ENCODE measurements at places on chromosomes 11 and 22.

DNA sequence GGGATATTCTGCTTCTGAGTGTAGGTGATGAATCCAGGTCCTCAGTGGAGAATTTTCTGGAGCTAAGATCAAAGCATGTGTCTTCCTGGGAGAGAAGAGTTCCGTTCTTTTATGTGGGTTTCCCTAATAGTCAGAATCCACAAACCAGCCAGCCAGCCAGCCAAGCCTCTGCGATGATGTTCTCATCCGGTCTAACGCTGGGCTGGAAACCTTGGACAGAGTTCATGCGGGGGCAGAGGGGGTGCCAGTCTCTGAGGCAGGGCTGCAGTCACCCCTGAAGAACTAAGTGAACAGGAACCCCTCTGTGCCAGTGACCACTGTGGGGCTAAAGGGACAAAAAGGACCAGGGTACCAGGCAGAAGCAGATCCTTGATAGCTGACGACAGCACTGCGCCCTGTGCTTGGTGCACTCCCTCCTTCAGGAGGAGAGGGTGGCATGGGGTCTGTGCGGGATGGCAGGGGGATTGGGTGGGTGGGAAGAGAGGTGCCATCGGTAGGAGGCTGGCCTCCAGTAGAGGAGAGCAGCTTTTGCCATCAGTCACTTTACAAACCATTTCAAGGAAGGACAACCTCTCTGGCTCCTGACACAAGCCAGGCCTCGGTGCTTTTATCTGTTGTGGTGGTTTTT is 27.1 kb downstream of the ADAMTS15 start:
- no peak for DNase-seq

GRCh38 chr11:13140028-13140870 is 131.1 kb downstream of the RASSF10 start:
- DNase-seq, result peak; percentile 49

DNA sequence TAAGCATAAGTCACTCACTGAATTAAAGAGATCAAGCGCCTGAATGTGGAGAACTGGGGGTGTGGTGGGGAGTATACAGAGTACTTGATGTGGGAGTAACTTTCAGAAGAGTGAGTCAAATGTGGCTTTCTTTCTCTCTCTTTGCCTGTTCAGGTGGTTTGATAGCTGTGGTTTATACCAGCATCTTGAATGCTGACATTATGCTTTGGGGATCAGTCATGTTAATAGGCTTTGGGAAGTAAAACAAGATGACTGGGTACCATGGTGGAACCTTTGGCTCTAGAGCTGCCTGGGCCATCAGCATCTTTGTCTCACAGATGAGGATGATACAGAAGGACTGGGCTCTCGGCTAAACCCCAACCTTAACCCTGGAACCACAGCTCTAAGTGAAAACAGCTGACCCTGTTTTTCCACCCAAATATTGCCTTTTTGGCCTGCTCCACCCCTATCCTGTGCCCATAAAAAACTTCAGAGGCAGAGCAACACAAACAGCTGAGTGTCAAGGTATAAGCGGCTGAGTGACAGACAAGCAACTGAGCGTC is 58.2 kb upstream of the GNAZ start:
- DNase-seq, result no peak

- DNase-seq, result no peak
These were observed 25.8 kb upstream of the MYOD1 start for GRCh38 chr11:17693531-17693930.

GRCh38 chr22:35742342-35743100 is 24.8 kb downstream of the APOL5 start:
- DNase-seq, result no peak

DNA sequence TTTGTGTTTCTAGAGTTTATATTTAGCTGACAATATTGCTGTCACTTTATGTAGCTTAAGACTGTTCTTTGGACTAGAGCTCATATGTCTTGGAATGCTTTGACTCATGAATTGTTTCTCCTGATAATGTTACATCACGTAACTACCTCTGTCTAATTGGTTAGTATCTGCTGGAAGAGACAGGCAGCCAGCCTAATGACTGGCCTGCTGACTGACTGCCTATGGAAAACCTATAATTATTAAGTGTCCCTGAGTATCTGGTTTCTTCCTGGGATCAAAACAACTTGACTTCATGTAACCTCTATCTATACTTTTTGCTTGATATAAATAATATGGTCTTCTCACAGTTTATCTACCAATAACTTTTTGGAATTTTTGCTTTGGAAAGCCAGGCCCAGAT is 9.4 kb downstream of the SOX6 start:
- no peak for DNase-seq

DNA sequence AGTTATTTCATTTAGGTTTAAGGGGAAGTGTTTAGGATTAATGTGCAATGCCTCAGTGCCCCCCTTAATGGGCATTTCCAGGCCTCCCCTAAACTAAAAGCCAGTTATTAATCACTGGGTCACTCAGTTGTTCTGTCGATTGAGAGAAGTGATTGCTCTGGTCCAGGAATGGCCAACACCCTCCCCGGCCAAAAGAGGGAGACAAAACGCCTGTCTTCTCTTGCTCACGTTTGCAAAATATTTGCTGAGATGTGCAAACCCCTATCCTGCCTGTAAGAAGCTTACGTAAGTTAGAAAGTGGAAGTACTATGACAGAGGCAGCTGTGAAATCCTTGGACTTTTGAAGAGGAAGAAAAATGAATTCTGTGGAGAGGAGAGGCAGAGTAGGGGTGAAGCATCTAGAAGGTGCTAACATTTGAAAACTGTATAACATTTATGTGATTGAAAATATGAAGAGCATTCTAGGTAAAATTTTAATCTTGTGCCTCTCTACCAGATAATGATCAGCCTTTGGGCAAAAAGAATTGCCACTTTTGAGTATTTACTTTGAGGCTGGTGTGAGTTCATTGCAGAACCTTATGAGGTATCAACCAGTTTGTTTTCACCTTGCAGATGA is 37.7 kb downstream of the NTM start:
- peak; percentile 22 for DNase-seq

DNA sequence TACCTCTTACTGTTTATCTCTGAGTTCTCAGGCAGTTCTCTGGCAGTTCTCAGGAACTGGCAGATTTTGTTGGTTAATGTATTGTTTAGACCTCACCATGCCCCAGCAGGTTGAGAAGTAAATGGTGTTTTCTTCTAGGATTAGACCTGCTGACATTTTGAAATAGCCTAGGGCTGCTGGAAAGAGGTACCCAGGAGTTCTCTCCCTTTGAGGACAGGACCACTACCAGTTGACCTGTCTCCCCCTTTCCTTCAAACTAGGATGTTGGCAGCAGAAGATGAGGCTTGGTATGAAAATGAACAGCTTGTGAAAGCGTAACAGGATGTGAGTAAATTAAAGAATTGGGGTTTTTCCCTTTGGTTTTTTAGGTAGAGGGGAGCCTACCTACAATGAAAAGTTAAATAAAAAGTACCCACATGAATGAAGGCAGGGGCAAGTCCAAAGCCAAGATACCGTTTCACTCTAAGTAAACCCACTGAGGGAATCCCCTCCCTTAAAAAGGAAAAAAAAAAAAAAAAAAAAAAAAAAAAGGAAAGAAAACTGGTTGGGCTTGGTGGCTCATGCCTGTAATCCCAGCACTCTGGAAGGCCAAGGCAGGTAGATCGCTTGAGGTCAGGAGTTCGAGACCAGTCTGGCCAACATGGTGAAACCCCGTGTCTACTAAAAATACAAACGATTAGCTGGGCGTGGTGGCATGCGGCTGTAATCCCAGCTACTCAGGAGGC is 96.2 kb downstream of the PDHX start:
- no peak for DNase-seq

- no peak for DNase-seq
These were observed 19.2 kb downstream of the FAM168A start for GRCh38 chr11:73578592-73579185.

DNA sequence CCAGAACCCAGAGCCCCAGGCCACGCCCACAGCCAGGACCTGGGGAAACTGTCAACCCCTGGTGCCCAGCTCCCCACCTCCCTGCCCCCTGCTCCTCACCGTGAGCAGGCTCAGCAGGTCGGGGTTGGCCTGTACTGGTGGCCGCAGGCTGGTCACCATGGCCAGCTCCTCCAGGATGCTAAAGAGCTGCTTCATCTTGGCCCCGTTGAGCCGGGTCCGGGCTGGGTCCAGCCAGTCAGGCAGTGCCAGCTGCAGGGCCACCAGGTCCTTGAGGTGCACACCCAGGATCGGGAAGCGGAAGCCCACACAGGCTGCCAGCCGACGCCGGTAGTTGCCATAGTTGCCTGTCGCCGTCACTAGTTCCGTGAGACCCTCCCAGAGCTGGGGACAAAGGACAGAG is 7.3 kb downstream of the RASGRP2 start:
- no peak for DNase-seq

DNA sequence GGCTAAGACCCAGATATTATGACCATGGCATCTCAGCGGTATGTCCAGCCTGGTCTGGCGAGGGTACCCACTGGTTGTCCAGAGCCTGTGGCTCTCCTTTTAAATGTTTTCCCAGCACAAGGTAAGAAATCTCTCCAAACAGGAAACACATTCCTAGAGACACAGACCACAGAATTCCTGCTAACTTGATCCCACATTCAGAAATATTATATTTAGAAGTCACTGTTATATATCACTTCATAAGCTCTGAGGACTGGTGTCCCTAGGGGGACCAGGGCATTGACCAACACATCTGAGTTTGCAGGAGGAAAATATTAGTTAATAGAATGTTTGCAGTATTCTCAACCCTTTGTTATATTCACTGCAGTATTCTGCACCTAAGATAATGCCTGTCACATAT is 23.1 kb downstream of the TMPRSS13 start:
- no peak for DNase-seq

DNA sequence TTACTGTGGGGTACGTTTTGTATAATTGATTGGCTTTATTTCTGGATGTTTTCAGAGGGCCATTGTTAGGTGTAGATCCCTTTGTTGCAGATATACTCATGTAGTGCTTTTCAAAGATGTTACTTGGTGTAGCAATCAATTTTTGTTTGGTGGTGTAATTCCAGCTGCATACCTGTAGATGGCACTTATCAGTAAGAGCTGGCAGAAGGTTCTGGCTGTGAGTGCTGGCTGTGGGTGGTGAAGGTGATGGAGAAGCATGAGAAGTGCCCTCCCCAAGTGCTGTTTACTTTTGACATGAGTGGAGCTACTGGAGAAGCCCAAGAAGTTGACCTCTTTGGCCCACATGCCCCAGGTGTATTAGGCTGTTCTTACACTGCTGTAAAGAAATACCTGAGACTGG is 1074.9 kb downstream of the FAM181B start:
- DNase-seq, result peak; percentile 19

DNA sequence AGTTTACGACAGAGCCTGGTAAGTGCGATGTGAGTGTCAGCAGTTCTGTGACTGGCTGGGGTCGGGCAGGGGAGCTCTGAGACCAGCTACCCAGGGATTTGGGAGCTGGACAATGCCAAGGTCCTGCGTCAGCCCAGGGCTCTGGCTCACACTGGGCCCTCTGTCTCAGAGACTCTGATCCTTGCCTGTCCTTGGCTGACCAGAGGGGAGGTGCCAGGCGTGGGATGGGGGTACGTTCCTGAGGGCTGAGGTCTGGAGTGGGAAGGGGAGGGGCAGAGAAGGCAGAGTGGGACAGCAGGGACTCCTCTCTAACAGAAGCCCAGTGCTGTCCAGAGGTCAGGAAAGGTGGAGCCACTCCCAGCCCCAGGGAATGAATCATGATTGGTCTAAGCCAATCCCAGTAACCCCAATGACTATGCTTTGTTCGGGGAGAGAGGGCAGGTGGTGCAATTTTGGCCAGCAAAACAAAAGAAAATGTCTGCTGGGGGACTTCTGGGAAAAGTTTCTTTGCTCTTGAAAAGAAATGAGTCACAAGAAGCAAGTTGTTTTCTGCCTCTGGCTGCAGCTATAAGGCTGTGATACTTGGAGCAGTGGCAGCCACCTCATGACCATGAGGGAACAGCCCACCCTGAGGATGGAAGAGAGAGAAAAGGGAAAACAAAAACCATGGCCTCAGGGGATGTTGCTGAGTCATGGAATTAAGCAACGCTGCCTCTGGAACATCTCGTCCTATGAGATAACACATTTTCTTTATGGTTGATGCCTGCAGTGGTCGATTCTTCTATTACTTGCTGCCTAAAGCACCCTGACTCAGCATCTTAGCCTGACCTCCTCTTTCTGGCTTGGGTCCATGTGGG is 108.3 kb downstream of the CHST1 start:
- DNase-seq, result no peak

GRCh38 chr22:19764636-19765476 is 4.3 kb downstream of the TBX1 start:
- DNase-seq, result no peak

DNA sequence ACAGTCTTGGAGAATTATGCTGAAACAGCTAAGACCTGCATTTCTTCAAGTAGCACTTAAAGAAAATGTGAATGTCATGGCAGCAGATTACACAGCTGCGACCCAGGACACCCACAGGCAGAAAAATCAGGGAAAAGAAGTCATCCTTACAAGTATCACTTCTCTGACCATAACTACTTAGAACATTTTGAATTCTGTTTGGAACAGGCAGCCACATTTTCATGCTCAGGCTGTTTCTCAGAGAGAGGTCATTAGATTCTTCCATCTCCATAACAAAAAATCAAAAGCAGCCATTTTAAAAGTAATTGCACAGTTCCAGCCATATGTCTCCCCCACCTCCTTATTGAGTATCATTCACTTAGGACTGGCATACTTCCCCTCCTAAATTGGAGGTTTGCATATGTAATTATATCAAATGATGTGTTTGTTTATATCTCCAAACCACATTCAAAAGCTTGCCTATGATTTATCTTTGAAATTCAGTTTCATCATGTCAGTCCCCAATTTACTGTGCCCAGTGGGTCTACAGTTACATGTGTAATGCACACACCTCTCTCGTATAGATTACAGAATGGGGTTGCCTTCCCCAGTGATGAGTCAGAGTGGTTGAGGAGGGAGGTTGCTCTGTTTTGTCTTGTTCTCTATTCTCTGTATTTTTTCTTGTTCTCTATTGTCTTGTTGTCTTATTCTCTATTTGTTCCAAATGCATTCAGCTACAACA is 276.5 kb upstream of the MTNR1B start:
- DNase-seq, result no peak

DNA sequence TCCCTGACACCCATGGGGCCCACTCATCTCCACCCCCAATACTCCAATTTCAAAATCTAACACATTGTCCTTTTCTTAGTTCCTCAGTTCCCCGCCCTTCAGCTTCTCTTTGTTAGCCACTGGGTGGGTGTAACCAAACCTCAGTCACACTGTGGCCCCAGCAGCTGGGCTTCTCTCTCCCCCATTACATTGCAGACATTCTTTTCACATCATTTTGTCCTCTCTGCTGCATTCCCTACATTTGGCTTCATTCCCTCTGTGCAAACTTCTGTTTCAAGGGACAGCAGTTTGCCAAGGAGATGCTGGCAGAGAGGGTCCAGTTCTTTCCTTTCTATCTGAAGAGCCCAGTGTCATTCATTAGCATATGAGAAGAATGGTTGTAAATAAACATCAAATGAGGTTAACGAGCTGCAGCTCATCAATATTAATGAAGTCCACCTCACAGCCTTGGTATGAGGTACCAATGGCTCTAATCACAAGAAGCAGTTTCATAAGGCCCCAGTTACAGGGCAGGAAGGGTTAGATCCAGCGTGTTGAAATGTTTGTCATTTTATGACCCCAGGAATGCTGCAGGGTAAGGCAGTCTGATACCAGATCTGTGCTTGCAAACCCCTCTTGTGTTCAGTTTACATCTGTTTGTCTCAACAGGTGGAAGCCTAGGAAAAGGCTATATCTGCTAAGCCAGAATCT is 72.3 kb downstream of the ARFGAP2 start:
- no peak for DNase-seq

- no peak for DNase-seq
These were observed 3.4 kb upstream of the RBM4B start for GRCh38 chr11:66680966-66681645.

- no peak for DNase-seq
These were observed 12.7 kb downstream of the EHF start for GRCh38 chr11:34633640-34633989.

All from COLO829 (cell line).